ENCODE measurements at places on chromosomes 1 and 21. TPM values are rescaled to one million over a fixed set of nuclear protein-coding genes. Genes with fewer than 3 reads are reported as not detected.

The TXNIP gene
- 529 TPM for total RNA-seq

The DYNLT5 gene
- total RNA-seq, result 1.4 TPM

The IL20 gene
- not detected for total RNA-seq

The FMOD gene
- 5.9 TPM for total RNA-seq
